NCI-H146 (cell line): ENCODE measurements at places on chromosomes 12 and 14.
A peak's percentile ranks its signal among the peaks of the same experiment; 100 is the strongest.

DNA sequence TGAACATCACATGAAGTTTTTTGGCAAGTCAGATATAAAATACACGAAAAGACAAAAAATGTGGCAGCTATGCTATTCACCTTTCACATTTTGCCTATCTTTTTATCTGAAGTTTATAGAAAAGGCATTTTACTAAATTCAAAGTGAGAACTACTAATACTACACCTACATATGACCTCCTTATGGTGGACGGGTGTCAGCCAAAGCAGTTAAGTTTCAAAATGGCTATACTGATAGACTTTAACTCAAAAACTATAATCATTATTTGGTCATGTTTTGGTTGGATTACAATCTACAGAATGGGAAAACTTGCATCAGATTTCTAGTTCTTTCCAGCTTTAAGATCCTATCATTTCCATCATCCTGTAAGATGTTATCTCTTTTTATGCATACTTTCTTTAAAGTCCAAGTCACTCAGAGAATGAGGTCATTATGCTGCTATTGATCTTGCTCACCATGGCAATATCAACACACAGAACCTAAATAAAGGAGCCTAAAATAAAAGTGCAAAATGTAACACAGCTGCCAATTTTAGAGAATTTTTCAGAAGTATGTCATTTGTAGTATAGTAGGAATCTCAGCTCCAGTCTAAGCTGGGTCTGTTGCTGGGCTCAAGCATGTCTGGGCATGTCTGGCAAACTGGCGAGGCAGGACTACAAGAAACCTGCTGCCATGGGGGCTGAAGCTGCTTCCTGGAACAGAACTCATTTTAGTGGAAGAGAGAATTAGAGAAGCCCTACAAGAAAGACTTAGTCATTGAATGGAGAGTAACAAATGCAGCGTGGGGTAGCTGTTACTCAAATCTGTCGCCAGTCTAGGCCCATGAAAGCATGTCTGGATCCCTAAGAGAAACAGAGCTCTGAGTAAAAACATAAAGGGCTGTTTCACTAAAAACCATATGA lies 7.6 kb upstream of the AEBP2 start:
- DNase-seq: peak; percentile 52

DNA sequence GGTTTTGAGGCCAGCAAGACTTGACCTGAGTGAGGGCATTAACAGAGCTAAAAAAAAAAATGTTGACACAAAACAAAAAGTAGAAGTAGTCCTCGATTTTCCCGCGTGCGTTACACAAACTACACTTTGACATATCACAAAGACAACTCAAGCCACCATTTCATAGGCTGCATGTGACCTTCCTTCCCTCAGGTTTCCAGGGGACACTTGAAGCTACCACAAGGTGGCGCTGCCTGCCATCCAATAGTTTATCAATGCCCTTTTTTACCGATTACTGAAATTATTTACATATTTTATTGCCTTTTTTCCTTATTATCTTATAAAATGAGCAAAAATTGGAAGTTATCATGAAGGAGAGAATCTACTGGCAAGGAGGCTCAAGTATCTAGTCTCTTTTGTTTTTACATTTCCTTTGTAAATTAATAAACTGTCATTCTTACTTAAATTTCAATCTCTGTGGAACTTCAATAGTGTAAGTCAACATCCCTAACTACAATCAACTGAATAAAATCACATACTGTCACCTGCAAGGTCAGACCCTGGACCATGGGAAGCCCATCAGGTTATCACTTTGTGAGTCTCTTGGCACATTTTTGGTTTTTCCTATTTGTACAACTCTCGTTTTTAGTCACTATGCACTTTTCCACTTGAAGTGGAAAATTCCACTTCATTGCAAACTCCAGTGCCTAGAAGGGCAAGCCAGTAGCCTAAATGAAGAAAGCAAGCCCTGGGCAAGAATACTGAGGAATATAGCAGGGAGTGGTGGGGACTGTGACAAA lies 84.6 kb upstream of the CPSF6 start:
- DNase-seq: peak; percentile 39

DNA sequence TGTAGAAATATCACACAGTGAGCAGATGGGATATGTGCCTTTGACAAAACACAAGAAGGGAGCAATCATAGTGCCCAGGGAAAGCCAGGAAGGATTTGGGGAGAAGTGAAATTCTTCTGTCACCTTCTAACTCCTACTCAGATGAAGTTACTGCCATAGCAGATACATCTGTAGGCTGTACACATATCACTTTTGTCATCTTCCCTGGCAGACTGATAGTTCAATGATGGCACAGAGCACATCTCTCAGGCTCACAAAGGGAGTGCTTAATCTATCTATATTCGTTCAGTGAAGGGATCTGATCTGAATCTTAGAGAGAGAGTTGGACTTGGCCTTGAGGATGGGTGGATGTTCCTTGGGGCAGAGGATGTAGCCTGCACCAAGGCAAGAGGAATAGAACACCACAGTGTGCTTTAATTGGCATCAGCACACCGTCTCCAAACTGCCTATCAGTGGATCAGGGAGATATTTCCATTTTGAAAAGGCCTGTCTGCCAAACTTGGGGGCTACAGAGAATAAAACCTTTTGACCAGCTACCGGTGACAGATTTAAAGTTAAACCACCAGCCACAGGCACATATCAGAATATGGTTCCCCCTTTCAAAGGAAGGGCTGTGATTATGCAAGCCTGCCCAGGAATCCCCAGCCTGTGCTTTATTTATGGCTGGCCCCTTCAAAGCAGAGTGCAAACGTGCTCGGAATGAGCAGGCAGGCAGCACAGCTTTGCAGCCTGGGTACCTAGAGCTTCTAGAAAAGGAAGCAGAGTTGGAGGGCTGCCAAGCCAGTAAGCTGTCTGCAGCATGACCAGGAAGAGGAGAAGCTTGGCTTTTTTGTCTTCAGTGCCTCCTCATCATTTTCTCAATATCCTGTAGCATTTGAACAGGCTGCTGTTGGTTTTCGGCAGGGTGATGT lies 165.5 kb upstream of the DYRK2 start:
- no peak for DNase-seq

GRCh38 chr12:55745361-55746173 lies 2.6 kb downstream of the GDF11 start:
- no peak for DNase-seq

DNA sequence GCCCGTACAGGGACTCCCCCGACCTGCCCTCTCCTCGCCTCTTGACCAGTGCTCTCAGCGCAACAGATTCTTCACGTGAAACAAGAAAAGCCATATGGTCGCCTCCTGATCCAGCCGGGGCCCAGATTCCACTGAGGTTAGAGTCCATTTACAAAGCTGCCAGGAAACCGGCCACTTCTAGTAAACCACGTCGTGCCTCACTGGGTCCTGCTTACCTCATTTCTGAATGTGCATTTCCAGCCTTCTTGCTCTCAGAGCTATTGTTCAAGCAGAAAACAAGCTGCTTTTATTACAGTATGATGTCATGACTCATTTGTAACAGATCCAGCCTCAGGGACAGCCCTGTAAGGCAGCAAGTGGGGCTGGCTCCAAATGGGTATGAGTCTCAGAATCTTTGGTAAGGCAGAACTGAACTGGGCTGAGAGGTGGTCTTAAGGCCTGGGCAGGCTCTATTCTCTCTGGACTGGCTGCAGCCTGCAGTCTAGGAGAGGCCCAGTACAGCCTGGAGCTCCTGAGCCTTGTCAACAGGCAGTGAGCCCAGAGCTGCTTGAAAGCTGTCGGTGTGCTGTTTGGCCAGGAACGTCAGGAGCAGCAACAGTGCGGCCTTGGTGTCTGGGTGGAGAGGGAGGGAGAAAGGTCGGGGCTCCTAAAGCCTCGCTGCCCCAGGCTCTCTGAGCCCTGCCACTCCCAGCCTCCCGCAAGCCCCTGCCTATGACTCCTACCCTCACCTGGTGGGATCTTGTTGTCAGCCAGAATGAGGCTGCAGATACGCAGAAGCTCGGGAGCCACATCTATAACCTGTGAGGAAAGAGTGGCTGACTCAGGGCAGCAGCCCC lies 8.3 kb downstream of the REC8 start:
- DNase-seq: no peak

GRCh38 chr12:78002878-78003277 lies 172.2 kb downstream of the NAV3 start:
- peak; percentile 46 for DNase-seq

DNA sequence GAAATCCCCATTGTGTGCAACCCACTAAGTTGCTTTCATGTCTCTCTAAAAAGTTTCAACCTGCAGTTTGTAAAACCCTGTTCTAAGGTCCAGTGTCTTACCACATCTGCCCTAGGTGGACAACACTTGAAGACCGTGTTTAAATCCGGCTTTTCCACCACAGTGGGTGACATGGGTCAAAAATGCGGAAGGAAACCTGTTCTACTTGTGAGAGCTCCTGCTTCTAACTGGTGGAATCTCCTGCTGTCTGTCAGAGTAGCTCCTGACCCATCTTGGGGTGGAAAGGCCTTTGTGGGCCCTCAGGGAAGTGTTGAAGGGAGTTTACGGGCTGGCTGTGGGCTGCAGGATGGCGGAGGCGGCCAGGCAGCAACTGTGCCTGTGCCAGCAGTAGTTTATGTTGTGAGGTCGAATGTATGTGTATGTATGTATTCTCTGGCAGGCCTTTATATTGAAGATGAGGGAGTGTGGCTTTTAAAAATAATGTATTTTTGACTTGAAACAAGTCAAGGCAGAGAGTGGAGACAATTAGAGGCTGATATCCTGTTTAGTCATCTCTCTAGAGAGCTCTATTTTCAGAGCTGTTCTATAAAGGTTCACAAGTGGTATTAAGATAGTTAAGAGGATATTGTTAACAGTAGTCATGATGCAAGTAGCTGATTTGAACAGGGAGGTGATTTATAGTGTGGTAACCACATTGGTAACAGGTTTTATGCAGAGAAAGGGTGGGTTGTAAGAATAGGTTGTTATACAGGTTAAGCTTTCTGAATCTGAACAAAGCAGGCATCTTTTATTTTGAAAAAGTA lies 67.0 kb downstream of the PRKCH start:
- DNase-seq: no peak

GRCh38 chr14:29587046-29587445 lies 340.6 kb downstream of the PRKD1 start:
- DNase-seq: no peak

DNA sequence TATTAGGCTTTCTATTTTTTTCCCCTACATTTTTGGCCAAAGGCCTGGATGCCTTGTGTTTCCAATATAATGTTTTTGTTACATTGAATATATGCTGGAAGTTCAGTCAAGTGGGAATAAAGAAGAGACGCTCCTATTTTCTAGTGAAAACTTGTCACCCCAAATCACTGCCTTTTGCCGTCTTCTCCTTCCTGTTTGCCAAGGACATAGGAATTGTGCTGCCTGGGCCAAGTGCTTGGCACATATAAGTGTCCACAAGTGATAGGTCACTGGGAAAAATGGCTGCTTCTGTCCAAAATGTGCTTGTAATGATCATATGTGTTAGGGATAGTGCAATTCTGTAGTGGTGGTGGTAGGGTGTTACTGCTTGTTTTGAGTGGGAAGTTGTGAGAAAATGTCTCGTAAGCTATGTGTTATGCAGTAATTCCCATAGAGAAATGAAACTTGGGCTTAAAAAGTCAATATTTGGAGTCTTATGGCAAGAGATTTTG lies 11.6 kb upstream of the KCNJ8 start:
- DNase-seq: no peak
